Renal pelvis (tissue), 12 donors: ENCODE measurements at places on chromosomes 1 and 21.

GRCh38 chr1:112177314-112177713, 187.8 kb upstream of the KCND3 start:
- DNase-seq: no peak

DNA sequence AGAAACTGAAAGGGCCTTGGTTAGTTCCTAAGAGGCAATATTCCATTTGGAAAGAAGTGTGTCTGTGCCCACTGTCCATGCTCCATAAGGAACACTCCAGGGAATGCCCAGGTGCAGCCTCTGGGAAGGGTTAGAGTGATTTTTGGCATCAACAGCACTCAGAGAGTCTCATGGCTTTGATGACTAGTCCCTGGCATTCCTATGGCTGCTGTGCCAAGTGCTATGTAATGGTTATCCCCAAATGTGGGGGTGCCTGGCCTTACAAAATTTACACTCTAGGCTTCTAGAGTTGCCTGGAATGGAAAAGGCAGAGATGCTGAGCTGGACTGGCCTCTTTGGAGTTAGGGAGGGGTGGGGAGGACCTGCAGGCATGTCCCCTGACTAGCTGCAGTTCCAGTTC, 75.0 kb upstream of the BCAR3 start:
- DNase-seq: no peak

DNA sequence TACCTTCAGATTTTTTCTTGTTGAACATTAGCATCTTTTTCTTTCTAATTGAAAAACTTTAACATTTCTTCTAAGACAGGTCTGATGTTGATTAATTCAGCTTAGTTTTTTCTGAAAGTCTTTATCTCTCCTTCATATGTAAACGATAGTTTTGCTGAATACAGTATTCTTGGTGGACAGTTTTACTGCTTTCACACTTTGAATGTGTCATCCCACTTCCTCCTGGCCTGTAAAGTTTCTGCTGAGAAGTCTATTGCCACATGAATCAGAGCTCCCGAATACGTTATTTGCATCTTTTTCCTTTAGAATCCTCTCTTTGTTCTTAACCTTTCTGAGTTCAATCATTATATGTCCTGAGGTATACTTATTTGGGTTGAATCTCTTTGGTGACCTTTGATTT, 344.2 kb downstream of the OLFM3 start:
- no peak for DNase-seq

DNA sequence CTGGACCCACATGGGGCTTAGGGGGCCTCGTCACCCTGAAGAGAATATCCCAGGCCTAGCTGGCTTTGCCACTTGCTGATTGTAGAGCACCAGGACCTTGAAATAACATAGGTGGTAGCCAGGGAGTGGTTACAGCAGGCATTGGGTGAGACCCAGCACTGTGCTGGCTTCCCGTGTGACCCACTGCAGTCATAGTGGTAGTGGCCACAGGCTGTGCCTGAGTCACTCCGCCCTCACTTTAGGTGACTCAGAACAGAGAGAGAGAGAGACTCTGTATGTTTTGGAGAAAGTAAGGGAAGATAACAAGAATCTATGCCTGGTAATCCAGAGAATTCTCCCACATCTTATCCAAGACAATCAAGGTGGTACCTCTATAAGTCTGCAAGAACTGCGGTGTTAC, 98.7 kb upstream of the LHX8 start:
- no peak for DNase-seq

- no peak for DNase-seq
Observed at GRCh38 chr1:193661385-193661784, 475.0 kb upstream of the B3GALT2 start.

DNA sequence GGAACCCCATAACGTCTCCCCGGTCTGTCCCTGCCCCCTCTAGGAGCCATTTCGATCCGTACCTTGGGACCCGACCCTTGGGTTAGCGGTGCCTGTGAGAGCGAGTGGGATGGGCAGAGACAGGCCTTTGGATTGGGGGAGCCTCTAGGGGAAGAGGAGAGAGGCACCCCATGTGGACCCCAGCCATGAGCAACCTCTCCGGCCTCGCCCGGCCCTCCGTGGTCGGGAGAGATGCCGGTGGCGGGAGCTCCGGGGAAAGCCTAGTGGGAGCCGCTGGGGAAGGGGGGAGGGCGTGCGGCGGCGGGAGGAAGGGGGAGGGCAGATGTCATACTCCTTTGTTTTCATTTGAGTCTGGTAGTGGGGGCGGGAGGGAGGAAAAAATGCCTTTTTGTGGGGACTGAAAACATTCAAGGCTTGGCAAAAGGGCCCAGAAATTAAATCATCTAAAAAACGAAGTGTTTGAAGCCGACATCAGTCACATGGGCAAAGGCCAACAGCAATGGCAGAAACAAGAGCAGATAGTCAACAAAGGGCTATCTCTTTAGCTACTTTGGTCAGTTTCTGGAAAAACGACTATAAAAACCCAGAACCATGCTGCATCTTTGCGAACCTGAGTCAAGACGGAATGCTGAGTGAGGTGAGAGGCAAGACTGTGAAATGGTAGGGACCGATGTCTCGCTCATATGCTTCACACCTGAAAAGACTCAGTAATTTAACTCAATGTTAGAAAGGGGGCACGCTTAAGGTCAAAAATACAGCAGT, 758 bp downstream of the PTBP2 start:
- DNase-seq: peak; percentile 61

- no peak for DNase-seq
Observed at GRCh38 chr21:42409366-42409765, 5.7 kb downstream of the UBASH3A start.
